Stimulated activated CD4-positive, alpha-beta T cell treated with anti-CD3 and anti-CD28 coated beads, Interleukin-1b, Interleukin-23, amount 100 ng/mL, for 24 hours (primary cell): ENCODE measurements at places on chromosomes 13 and 19.

DNA sequence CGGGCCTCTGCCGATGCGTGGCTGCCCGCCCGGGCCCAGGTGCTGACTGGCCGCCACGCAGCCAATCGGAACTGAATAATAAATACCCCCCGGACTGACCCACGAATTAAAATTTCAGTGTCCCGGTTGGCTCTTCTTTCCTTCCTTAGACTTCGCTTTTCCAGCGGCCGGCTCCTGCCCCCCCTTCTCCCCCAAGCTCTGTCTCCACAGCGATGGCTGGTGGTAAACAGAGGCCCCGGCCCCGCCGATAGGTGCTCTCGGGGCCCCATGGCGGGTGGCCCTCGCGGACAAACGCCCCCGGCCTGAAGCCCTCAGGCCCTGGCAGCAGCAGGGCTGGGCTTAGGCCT, 2.6 kb downstream of the ZBTB7A start:
- no peak for DNase-seq

DNA sequence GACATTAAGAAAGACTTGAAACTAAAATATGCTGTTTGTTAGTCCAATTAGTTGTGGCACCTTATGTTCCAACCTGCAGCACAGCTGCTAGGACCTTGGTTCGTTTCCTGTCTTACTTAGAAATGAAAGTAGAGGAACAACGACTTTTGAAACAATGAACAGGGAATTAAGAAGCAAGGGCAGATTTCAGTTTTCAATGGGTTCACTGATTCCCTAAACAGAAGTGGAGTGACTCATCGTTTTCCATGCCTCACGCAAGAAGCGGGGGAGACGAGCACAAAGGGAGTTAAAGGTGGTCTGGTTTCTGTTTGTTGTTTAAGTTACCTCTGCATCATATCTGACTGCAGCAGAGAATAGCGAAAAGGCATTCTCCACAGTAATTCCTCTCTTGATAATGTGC, 44.8 kb downstream of the PHF11 start:
- DNase-seq = no peak

DNA sequence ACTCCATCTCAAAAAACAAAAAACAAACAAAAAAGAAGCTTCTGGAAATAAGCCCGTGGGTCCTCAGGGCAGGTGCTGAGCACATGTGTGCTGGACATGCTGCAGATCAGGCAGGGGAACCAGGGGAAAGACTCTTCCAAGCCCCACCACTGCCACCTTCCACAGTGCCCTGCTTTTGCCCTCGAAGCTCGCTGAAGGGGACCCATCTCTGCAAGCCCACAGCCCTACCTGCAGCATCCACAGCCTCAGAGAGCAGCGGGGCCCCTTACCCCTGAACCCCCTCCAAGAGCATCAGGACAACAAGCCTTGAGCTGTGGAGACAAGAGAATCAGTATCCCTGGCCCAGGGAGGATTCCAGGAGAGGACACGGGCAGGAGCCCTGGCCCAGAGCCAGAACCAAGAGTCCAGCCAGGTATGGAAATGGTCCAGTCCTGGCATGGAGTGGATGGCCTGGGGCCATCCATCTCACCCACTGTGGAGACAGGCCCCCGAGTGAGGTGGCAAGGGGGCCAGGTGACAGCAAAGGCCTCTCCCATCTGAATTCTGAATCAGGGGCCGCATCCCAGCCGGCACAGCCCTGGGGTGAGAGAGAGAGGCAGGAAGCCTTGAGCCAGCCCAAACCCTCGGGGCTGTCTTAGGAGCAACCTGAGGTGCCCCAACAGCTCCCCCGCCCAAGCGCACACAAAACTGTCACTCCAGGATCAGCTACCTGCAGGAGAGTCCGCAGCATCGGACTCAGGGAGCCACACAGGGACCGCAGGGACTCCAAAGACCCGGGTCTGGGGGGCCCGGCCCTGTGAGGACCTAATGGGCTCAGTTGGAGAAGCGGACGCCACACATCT, 51.8 kb upstream of the TPM4 start:
- DNase-seq = no peak

DNA sequence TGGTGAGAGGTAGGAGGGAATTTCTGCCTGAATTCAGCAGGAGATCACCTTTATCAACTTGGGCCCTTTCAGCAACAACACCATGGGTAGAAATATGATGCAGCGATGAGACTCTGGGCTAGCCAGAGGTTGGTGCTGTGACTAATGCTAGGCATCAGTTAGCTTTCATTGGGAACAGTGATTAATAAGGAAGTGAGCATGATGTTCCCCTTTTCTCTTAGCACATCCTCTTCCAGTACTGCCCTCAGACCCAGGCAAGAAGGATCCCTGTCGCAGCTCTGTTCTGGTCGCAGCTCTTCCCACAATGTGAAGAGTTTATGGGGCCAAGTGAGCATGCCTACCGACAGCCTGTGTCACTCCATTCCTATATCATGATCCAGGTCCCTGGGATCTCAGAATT, 100.5 kb downstream of the FLT1 start:
- no peak for DNase-seq

DNA sequence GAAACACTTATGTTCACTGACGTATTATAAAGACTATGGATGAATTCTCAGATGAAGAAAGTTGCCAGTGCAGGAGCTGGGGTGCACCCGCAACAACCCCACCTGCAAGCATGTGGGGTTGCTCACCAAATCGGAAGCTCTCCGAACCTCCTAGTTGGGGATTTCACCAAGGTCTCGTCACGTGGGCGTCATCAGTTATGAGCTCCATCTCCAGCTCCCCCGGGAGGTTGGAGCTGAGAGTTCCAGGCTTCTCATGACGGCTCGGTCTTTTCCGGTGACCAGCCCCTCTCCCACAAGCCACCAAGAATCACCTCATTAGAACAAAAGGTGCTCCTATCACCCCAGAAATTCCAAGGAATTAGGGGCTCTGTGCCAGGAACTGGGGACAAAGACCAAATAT, 46.1 kb upstream of the TUBGCP3 start:
- no peak for DNase-seq

DNA sequence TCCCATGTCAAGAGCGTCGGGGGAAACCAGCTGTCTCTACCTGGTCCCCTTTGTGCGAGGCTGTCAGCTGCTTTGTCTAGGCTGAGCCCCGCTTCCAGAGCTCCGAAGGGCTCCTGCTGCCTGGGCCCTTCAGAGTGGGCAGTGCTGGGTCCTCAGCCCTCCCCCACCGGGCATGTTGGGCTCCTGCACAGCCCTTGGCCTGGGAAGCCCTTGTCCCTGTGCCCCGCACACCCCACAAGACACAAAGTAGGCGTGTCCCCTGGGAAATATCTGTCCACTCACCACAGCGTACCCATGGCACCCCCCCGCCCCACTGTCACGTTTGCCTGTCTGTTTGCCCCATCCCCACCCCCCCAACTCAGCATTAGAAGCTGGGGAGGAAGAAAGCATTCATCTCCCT, 39.6 kb upstream of the RANBP3 start:
- no peak for DNase-seq

DNA sequence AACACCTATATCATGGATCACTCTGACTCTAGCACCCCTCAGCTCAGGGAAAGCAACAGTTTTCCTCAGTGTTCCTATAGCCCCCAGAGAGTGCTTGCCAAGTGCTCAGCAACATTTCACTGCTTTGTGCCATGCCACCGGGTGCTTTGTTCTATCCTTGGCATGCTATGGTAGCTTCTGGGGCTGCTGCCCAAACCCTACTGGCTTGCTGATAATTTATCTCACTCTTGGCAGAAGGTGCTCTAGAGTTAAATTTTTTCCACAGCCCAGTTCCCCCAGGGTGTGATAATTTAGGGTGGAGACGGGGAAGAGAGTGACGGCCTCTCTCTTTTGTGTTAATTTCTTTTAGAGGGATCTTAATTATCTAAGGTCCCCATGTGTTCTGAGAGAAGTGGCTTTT, 12.6 kb upstream of the CSNK1A1L start:
- no peak for DNase-seq
